Panc1 (cell line): ENCODE measurements at places on chromosomes 6 and 20. TPM values are rescaled to one million over a fixed set of nuclear protein-coding genes. Genes with fewer than 3 reads are reported as not detected.

- peak; percentile 98 for DNase-seq
Observed at GRCh38 chr6:30781743-30782424, 37.5 kb upstream of the IER3 start.

DNA sequence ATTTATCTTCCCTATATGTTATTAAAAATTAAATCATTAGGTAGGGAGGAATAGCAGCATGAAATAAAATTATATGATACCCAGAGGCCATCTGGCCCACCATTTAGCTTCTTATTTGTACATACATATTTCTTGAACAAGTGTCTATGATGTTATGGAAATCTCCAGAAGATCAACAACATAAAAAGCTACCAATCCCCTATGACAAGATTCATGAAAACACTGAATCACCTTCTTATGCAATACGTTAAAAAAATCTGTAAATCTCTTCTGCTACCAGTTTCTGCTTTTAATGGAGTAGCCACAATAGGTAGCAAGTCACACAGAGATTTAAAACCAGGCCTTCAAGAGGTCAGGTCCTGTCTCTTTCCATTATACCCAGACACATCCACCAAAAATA lies 125.8 kb upstream of the ENPP5 start:
- no peak for DNase-seq

The CRNKL1 gene
- total RNA-seq: 16.4 TPM

The TNFRSF6B gene
- total RNA-seq: not detected

DNA sequence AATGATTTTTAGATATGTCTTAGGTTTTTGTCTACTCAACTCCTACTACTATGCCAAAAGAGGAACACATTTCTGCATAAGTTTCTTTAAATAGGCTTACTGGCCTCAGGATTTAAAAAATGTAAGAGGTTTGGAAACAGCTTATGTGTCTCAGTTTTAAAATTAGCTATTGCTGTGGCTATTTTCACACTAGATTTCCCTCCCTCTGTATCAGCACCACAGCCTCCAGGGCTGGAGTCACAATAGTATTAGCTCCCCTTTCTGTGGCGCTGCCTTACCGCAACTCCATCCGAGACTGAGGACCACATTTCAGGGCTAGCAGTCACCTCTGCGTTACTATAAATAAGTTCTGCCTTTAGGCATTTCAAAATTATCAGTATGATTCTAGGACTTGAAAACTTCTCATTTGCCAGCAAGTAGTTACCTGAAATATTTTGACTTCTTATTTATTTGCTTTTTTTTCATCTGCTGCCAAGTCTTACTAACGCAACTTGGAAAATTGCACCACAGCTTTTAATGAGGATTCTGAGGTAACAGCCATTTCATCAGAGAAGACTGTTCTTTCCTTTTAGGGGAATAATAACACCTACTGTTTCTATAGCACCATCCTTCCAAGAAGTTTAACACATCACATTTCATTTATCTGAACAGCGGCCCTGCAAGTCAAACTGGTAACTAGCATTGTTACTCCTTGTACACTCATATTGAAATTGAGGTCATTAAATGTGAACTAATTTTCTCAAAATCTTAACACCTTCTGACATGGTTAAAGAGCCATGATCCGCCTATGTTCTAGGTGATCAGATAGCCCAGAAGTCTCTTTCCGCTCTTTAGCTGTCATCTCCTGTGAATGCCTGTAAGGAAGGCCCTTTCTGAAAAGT lies 105.9 kb downstream of the GJA10 start:
- no peak for DNase-seq

DNA sequence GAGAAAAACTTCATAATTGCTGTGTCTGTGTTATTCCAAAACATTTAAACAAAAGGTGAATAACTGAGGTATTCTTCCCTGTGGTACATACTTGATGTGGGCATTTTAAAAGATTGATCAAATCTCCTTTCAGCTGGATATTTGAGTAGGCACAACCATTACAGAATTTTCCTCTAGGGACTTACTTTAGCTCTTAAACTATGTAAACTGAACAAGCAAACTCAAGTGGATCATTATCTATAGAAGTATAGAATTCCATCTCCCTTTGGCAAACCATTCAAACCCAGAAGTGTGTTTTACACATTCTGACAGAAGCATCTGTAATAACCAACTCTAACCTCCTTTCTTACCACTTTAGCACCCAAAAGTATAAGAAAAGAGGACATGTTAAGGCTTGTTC lies 241.4 kb downstream of the ESR1 start:
- no peak for DNase-seq

DNA sequence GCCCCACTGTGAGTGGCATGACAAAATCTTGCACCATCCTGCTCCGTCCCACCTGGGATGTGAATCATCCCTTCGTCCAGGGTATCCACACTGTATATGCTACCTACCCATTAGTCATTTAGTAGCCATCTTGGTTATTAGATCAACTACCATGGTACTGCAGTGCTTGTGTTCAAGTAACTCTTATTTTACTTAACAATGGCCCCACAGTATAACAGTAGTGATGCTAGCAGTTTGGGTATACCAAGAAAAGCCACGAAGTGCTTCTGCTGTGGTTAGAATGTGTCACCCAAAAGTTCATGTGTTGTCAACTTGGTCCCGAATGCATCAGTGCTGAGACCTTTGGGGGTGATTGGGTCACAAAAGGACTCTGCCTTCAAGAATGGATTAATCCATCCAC lies 11.7 kb downstream of the OSER1 start:
- no peak for DNase-seq

GRCh38 chr6:137766596-137767370 lies 100.3 kb upstream of the TNFAIP3 start:
- DNase-seq: no peak

- DNase-seq: no peak
Observed at GRCh38 chr6:16533210-16533609, 228.1 kb downstream of the ATXN1 start.
